ENCODE measurements at places on chromosomes 6 and 20.

- DNase-seq = no peak
These were observed 300.2 kb upstream of the SYNCRIP start for GRCh38 chr6:85942844-85943243.

DNA sequence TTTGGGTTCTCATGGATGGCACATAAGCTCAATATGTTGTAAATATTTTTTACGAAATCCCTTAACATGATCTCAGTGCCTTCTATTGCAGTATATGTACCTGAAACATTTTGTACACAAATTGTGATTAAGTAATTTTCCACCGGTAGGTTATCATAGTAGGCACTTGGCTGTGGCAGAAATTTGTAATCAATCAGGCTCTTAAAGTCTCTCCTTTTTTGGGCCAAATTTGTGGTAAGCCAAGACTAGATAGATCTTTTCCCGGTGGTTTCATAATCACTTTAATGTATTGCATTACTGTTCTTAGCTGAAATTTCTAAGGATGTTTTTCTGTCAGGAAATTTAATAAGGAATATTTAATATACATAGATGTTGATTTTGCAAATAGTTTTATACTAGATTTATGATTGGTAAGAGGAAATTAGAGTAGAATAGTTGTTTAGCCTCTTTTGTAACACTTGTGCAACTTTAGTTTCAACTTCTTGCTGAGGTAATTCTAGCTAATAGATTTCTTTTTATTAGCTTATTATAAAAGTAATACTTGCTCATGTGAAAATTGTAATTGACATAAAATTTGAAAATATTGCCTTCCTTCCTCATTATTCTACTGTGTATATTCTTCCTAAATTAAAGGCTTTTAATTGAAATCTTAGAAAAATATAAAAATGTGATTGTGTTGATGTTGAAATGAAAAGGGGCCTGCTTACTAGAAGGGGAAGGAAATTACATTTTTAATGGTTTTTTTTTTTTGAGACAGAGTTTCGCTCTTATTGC is 3.2 kb downstream of the PCMT1 start:
- no peak for DNase-seq

DNA sequence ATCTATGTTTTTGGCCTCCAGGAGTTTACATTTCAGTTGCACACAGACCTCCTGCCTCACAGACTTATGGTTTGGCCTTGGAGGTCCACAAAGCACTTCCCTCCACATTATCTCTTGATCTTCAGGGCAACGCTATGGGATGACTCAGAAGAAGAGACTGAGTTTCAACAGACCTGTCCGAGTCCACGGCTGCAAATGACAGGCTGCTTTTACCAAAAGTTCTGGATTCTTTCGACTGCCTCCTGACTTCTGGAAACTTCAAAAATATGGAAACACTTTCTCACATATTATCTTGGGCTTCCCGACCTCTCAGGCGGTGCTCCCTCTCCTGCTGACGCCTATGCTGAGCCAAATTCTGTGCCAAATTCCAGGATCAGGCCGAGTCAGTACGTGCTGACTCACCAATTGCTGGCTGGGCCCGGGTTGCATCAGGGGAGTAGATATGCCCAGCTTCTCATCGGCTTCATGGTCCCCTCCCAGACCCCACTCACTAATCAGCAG is 190.2 kb downstream of the BMP7 start:
- no peak for DNase-seq

GRCh38 chr20:48098099-48098498 is 312.8 kb upstream of the SULF2 start:
- DNase-seq = no peak

DNA sequence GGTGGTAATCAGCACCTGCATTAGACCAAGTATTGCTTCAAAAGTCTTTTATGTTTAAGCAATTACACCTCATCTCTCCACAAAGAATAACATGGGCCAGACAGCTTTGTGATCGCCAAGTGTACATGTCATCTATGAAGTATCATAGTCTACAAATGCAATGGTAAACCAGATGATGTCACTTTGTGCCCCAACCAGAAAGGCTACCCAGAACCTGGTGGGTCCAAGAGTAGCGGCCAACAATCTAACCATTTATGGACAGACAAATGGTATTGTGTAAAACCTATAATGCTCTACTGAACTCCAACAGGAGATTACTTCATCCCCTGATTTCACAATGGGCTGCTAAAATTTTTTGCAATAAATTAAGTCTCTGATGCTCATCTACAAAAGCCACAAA is 295.9 kb downstream of the GMDS start:
- no peak for DNase-seq

DNA sequence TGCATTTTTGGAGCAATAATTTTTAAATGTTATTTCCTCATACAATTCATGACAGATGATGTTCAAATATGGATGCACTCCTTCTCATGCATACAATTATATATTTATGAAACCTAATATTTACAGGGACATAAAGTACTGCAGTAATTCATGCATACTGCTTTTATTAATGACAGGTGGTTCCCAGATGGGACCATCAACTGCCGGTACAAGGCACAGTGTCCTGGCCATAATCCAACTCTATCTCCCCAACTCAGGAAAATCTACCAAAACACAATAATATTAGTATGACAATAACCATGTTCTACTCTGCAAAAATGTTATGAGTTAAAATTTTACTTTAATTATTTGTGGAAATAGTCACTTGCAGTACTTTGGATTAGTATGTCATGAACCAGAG is 77.8 kb downstream of the VIP start:
- DNase-seq = no peak

DNA sequence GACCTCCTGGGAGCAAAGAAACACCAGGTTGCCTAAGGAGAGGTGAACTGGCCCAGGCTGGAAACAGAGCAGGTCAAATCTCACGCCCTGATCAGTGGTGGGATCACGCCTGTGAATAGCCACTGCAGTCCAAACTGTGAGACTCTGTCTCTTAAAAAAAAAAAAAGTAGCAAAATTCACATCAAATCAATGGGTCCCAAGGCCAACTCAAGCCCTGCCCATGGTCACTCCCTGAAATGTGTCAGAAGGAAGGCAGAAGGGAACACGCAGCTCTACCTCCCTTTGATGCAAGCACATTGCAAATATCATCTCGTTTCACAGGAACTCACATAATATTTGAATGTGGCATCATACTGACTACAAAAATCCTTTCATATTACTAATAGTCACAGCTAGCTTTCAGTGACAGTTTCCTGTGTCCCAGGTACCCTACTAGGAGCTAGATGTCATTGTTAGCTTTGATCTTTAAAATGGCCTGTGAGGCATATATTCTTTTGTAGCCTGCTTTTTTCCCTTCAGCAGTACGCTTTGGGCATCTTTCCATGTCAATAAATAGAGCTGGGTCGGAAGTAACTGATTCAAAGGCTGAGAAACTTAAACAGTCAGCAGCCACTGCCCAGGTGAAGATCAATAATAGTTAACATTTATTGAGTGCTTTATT is 14.4 kb upstream of the TTPAL start:
- no peak for DNase-seq

DNA sequence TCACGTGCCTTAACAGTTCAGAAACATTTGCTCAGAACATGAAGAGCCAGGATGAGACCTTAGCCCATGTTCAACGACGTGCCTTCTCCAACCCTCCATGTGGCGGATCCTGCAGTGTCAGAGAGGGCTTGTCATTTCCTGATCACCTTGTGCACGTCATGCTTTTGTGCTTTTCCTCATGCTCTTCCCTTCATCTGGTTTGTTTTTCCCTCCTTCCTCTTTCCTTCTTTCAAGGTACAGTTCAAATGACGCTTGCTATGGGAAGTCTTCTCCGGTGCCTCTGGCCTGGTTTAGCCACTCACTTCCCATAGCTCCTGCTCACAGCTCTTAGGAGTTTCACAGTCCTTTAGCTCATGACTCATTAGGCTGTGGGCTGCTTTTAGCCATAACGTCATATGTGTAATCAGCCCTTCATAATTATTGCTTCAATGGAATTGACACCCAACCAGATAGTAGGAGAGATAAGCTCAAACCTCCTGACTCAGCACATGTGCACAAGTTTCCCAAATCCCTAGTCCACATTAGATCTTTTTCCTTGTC is 102.7 kb upstream of the CNKSR3 start:
- no peak for DNase-seq

DNA sequence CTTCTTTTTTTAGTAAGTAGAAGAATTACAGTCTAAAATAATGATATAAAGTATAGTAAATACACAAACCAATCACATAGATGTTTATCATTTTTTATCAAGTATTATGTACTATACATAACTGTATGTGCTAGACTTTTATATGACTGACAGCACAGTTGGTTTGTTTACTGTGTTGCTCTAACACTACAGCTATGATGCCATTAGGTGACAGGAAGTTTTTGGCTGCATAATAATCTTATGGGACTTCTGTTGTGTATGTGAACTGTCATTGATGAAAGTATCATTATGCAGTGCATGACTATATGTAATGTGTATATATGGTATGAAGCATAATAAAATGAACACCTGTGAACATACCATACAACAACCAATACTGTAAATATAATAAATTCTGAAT is 104.0 kb downstream of the ZFAND3 start:
- DNase-seq = no peak

DNA sequence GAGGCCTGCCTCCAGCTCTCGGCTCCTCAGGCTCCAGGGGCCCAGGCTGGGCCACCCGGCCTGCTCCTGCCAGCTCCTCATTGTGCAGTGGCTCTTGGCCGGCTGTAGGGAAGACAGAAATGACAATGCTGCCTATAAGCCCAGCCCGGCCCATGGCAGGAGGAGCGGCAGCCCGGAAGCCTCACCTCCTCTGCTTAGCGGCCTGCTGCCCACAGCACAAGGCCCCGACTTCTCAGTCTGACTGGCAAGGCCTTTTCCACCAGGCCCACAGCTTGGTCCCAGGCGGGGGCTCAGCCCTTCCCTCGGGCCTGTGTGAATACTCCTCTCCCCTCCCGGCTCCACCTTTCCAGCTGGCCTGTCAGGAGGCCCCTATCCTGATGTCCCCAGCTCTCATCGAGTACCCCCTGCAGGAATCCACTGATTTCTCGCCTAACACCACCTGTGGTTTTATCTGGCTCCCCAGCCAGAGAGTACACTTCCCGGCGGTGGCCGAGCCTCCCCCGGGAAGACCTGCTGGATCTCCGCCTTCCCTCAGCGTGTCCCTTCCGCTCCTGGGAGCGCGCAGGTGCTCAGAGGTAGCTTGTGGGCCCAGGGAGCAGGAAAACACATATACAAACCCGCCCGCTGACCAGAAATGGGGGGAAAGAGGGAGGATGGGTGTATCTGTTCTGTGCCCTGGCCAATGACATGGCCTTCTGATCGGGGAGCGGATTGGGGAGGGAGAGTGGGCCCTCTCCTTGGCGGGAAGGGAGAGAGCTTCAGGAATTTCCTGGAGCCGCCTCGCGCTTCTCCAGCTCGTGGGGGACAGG is 963 bp downstream of the DDRGK1 start:
- DNase-seq = peak; percentile 74

GRCh38 chr20:23178806-23179205 is 92.7 kb upstream of the CD93 start:
- DNase-seq = no peak

- DNase-seq = no peak
These were observed 6.9 kb upstream of the CCM2L start for GRCh38 chr20:32003325-32003724.

DNA sequence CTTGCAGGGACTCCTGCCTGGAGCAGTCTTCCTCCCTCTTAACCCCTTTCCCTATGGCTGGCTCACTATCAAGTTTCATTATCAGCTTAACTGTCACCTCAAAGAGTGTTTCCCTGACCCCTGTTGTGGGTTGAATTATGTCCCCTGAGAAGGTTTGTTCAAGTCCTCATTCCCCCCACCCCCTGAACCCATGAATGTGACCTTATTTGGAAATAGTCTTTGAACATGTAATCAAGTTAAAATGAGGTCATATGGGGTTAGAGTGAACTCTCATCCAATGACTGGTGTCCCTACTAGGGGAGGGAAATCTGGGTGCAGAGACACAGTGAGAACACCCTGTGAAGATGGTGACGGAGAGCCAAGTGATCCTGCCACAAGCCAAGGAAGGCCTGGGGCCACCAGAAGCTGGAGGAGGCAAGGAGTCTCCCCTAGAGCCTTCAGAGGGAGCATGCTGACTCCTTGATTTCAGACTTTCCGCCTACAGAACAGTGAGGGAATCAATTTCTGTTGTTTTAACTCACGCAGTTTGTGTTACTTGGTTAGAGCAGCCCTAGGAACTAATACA is 165.2 kb upstream of the TOP1 start:
- DNase-seq = no peak

- no peak for DNase-seq
These were observed 175.6 kb downstream of the BMP7 start for GRCh38 chr20:57090590-57091560.

DNA sequence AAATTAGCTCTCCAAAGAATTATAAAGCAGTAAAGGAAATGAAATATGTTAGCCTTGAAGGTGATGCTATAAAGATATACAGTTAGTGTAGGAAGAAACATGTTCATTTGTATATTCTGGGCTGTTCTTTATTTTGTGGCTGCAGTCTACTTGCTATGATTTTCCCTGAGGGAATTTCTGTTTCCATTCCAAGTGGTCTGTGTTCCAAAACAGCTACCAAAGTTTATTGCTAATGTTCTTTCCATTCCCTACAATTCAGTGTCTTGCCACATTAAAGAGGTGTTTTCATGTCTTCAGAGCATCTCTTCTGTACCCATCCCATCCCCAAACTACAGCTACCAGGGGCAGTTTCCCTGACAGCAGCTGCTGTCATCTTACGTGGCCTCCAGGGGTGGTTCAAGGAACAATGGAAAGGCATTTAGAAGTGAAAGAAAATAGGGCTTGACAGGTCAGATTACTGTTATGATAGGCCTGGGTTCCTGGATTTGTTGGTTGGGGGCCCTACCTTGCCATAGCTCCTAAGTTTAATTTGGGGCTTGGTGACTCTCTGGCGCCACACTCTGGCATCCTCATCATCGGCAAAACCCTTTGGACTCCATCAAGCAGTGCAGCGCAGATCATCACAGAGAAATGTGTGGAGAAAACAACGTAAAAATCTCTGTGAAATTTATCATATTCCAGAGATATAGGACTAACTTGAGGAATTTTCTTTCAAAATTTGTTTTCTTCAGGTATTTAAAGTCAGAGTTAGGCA is 33.8 kb upstream of the AIG1 start:
- DNase-seq = no peak

GRCh38 chr20:54161008-54161820 is 12.6 kb downstream of the CYP24A1 start:
- DNase-seq = no peak

DNA sequence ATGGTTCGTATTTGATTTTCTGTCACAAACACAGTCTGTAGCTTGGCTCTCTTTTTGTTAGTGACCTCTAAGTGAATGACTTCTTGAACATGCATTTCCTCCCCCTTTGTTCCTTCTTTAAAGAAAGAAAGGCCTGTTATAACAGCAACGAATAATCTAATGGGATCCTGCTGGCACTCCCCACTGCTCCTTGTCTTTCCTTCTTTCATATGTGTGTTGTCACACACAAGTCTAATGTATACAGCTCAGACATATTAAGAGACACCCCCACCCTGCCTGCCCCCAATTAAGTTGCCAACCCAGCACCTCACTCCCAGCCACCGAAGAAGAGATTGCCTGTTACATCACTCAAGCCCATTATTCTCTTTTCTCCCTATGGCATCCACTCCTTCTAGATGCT is 4.9 kb upstream of the SAMD5 start:
- DNase-seq = no peak
